Natural killer cell (primary cell): ENCODE measurements at places on chromosomes 12 and 14. TPM values are rescaled to one million over a fixed set of nuclear protein-coding genes. Genes with fewer than 3 reads are reported as not detected.
A peak's percentile ranks its signal among the peaks of the same experiment; 100 is the strongest.

Gene GPR137C
- 0.42 TPM for total RNA-seq

DNA sequence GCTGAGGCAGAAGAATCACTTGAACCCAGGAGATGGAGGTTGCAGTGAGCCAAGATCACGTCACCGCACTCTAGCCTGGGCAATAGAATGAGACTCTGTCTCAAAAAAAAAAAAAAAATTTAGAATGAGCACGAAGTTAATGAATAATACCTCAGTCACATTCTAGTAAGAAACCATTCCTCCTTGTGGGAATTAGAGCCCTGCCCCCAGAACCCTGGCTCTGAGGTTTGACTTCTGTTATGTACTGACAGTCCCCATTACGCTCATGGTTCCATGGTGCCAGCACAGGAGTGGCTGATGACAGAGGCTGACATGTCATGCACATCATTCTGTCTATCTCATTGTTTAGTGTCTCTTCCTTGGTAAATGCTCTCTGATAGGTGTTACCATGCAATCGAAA is 132.6 kb upstream of the FGD4 start:
- DNase-seq, result no peak

DNA sequence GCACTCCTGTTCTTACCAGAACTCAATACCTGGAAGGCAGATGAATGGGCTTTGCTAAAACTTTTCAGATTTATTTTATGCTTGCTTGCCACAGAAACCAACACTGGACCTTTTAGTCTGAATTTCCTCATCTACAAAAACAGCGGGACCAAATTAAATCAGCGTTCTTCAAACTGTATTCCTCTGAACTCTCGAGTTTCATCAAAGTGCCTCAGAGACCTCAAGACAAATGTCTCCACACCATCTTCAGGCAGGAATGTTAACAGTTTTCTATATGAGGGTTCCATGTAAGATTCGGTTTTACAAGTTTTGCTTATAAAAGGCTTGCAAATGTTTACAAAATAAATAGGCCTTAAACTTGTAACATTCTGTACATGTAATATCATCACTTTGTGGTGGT is 74.6 kb downstream of the MED13L start:
- DNase-seq, result no peak

Gene SPTLC2
- total RNA-seq, result 35.2 TPM

Gene EIF2S3B
- total RNA-seq, result not detected

- DNase-seq, result no peak
These were observed 46.0 kb downstream of the DGLUCY start for GRCh38 chr14:91159906-91160305.

DNA sequence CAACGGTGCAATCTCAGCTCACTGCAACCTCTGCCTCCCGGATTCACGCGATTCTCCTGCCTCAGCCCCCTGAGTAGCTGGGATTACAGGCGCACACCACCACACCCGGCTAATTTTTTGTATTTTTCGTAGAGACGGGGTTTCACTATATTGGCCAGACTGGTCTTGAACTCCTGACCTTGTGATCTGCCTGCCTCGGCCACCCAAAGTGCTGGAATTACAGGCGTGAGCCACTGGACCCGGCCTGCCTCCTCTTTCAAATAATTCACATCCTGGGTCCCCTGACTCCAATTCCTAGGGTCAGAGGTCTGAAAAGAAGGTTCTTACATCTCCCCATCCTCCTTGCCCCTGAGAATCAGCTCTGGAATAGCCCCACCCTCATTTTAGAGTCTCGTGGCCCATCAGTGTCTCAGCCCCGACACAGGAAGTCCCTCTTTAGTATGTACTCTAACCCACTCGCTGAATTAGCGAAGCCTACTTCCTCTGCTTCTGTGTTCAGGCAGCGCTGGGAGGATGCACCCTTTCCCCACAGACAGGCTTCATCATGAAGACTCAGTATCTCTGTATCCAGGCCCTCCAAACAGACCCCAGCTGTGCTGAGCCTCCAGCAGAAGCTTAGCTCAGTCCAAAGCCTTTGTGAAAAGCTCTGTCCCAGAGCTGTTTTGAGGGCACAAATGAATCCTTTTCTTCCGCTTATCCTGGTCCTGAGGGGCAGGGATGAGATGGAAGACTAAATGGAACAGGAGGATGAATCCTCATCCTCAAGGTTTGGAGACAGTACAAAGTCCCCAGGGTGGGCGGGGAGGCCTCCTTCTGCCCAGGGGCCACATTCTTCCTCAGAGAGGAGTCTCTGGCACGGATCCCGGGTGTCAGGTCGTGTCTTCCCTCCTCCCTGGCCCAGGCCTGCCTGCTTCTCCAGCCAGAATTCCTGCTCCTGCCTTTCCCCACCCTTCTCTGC is 3.5 kb downstream of the LPAR5 start:
- peak; percentile 81 for DNase-seq

Gene KRT85
- total RNA-seq, result not detected

DNA sequence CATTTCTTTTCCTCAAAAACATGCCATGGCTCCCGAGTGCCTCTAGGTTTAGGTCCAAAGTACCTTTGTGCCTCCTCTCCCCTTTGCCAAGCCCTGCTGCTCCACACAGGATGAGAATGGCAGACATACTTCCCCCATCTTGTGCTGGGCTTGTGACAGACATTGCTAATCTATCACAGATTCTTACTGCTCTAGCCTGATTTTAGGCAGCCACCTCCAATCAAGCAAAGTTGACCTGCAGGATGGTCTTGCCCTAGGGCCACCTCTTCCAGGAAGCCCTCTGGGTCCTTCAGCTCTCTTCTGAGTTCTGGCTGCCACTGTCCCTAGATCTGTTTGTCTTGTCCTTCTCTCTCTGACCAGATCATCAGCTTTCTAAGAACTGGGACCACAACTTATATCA is 20.5 kb downstream of the FOXN4 start:
- no peak for DNase-seq

GRCh38 chr12:112964915-112965314 is 13.4 kb upstream of the OAS2 start:
- no peak for DNase-seq

- DNase-seq, result no peak
These were observed 138.1 kb upstream of the NTF3 start for GRCh38 chr12:5293773-5294172.

GRCh38 chr14:106845286-106846087 is 1319.1 kb downstream of the TMEM121 start:
- DNase-seq, result peak; percentile 66

DNA sequence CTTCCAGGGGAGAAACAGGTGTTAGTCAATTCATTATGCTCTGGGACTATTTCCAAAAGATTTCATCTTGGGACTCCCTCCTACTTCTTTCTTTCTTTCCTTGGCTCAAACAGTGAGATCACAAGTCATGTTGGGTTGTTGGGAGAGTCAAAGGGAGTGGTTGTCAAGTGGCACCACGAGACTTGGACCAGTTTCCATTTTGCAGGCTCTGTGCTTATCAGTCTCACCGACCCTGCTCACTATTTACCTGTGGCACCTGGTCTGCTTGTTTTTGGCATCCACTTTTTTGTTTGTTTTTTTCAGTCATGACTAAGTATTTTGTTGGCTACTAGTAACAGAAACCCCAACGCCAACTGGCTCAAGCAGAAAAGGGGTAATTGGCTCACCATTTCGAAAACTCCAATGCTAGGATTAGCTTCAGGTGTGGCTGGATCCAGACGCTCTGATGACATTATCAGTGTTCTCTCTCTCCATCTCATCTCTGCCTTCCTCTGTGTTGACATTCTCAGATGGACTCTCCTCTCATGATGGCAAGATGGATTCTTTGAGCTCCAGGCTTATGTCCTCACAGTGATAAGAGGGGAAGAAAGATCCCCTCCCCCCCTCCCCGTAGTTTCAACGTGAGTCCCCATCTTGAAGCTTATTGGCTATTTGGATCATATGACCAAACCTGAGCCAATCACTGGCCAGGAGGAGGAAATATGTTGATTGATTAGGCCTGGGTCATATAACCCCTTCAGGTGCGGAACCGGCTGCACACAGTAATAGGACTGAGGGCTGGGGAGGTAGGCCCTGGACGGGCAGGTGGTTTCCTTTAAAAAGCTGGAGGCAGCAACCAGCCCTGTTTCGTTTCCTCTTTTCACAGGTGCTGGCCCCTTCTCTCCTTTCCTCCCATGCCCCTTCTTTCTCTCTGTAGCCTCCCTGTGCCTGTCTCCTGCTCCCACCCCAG is 84.2 kb downstream of the AACS start:
- no peak for DNase-seq

DNA sequence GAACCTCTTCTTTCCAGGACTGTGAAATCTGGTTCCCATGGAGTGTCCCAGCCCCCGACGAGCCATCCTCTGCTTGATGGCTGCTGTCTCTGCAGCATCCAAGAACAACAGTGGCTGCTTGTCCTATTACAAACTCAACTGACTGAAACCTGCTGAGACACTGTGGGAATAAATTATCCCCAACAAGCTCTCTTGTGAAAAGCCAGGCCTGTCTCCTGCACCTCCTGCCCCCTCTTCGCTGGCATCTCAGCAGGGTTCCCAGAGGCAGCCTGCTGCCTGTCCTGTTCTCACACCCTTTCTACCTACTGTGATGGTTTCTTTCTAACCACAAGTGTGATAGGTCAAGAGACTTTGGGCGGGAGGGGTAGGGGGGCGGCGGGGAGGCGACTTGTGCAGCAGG is 180.2 kb downstream of the TSPAN9 start:
- no peak for DNase-seq

DNA sequence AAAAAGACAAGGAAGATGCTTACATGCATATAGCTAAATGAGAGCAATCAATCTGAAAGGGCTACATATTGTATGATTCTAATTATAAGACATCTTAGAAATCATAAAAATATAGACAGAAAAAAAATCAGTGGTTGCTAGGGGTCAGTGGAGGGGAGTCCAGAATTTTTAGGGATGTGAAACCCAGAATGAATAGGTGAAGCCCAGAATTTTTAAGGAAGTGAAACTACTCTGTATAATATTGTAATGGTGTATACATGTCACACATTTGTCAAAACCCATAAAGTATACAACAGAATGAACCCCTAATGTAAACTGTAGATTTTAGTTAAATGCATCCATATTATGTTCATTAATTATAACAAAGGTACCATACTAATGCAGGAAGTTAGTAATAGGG is 713.2 kb downstream of the FLRT2 start:
- no peak for DNase-seq

Gene KRT73
- total RNA-seq, result 12.4 TPM

DNA sequence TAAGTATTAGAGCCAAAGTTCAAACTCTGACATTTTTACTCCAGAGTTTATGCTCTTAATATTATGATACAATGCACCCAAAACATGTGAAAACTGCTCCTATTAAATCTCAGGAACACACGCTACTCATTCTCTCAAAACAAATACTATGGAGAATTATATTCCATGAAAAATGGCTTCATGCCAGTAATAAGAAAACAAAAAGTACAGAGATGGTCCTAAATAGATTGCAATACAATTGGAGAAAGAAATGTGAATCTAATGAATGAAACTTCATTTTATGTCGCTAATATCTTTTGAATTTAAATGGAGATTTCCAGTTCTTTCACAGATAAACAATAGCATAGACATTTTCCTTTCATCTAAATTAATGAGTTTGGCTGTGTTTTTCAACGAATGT is 384.3 kb downstream of the ADAMTS20 start:
- DNase-seq, result no peak

DNA sequence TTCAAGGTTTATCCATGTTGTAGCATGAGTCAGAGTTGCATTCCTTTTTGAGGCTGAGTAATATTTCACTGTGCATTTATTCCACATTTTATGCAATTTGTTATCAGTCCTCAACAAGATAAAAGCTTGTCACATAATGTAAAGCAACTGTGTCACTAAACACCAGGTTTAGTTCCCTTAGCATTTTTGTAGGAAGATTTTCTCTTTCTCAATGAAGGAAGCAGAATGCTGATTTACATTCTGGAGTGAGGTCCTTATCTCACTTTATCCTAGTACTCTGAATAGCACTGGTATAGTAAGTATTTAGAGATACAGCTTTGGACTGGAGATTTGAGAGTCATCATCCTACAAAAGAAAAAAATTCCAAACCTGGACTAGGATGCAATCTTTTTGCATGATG is 9.8 kb upstream of the EXD2 start:
- no peak for DNase-seq

Gene CLMN
- 0.80 TPM for total RNA-seq

GRCh38 chr14:20460458-20461224 is 593 bp downstream of the PIP4P1 start:
- DNase-seq, result no peak

GRCh38 chr12:104108755-104109445 is 29.1 kb downstream of the NFYB start:
- peak; percentile 92 for DNase-seq

GRCh38 chr12:112979041-112979680 is 842 bp downstream of the OAS2 start:
- DNase-seq, result peak; percentile 65

- DNase-seq, result no peak
These were observed 1646.2 kb upstream of the FLRT2 start for GRCh38 chr14:83883732-83884131.

DNA sequence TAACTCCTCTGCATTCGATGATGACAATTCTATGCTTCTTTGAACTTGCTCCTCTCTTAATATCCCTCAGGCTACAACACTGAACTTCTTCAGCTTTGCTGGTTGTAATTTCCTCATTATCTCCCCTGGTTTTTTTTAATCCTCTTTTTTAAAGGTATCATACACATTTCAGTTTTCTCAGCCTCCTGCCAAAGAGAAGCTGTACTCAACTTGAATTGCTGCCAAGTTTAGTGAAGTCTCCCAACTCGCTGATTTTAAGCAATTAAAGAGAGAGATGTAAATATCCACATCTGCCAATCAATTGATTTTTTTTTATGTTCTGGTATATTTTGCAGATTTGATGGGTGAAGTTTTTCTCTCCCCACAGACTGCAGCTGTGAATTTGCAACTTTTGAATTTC is 817.8 kb downstream of the GALC start:
- DNase-seq, result no peak

DNA sequence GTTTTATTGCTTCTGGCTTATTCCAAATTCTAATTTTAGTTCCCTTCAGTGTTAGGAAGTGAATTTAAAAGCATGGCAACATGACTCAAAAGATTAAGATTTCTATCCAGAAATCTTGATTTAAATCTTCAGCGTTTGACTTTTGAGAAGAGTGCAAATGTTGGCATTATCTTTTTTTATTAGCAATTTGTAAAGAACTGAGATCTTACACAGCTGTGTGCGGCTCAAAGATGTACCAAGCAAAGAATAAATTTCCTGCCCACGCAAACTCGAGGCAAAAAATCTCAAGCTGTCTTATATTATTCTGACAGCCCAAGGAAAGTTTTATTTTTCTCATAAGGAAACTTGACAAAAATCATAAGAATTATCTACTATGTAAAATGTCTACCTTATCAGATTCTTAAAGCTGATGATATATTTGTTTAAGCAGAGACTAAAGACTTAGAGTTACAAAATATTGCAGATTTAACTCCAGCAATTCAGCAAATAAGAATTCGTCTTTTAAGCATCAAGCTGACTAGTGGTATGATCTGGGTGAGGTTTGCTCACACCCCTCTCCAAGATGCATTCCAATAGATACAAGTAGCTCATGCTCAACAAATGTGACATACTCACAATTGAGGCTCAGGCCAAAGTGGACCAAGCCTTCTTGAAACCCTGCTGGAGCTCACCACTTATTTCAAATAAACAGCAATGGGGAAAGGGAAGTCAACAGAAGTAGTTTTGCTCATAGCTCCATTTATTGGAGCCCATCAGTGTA is 47.4 kb upstream of the POC1B start:
- DNase-seq, result no peak

Gene KRT2
- 1.4 TPM for total RNA-seq

Gene SLC5A8
- total RNA-seq, result not detected

Gene FGD6
- total RNA-seq, result 1.5 TPM
